ENCODE measurements at places on chromosomes 11 and 22.

GRCh38 chr11:20156280-20156875, 3.9 kb downstream of the DBX1 start:
- no peak for DNase-seq

GRCh38 chr11:102957953-102958352, 2.4 kb upstream of the MMP13 start:
- DNase-seq = no peak

DNA sequence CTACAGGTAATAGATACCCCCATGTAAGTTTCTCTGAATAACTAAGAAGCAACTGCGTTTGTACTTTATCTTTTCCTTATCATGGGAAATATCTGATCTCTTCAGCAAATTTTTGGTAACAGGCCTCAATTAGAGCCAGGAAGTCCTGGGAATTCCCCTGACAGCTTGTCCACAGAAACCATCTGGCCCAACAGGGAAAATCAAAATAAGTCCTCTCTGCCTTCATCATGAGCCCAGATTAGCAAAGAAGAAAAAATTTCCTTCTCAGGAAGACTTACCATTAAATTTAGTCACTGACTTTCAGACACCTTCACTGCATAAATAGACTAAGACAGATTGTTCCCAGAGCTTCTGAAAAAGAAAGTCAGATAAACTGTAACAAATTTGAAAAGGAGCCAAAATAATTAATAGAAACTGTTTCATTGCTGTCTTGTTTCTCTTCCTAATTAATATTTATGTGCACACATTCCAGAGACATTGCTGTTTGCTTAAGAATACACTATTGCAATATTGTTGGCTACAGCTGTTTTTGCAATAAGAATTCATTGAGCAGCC, 278.1 kb upstream of the FAT3 start:
- DNase-seq = no peak

- DNase-seq = peak; percentile 69
Observed at GRCh38 chr11:102293873-102294601, 23.2 kb upstream of the BIRC3 start.

DNA sequence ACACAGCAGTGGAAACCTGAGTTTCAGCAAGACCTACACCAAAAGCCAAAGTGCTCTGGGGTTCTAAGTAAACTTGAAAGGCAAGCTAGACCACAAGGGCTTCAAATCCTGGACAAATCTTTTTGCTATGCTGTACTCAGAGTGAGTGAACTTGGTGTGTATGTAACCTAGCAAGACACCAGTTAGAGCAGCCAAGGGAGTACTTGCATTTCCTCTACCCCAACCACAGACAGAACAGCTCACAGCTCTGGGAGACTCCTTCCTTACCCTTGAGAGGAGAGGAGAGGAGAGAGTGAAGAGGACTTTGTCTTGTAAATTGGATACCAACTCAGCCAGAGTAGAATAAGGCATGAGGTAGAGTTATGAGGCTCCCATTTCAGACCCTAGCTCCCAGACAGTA, 71.4 kb downstream of the CTSC start:
- no peak for DNase-seq

- DNase-seq = peak; percentile 54
Observed at GRCh38 chr11:74453373-74453975, 13.9 kb downstream of the KCNE3 start.

Measured in trophoblast cell (in vitro differentiated cells and primary cell).